Stimulated activated CD8-positive, alpha-beta memory T cell treated with anti-CD3 and anti-CD28 coated beads, Interleukin-15, amount 100 ng/mL, for 4 hours (primary cell): ENCODE measurements at places on chromosomes 4 and X.

- no peak for DNase-seq
Observed at GRCh38 chr4:1715002-1715758, 3.1 kb upstream of the SLBP start.

GRCh38 chr4:89379511-89380044 lies 72.0 kb upstream of the GPRIN3 start:
- no peak for DNase-seq

DNA sequence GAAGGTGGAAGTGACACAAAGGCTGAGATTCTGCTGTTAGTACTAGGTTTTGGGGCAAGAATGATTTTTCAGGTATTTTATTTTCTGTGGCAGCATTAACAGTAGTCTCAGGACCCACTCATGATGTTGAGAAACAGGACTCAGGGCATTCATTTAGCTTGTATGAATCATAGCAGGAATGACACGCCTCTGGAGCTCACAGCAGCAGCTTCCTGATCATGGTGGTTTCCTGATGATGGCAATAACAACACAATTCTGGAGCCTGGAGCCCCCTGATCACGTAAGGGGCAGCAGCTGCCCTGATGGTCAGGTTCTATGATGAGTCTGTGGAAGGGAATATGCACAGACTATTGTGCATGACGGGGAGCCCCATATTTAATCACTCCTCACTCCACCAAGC lies 47.0 kb downstream of the TASL start:
- DNase-seq, result no peak

GRCh38 chrX:2823795-2824386 lies 4.8 kb upstream of the GYG2 start:
- no peak for DNase-seq

GRCh38 chr4:60745800-60746571 lies 454.1 kb upstream of the ADGRL3 start:
- no peak for DNase-seq

DNA sequence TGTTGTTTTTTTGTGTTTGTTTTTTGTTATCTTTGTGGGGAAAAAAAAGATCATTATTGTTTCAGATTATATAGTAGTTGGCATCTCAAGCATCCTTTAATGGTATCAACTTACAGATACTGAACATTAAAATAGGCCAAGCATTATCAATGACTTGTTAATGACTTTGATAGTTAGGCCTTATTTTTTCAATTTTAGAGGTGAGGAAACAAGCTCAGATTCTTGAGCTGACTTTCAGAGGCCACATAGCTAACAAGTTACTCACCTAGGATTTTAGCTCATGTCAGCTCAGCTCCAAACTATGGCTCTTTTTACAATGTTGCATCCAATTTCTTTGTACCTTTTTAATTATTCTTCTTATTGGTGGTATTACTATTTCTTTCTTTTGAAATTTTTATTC lies 471 bp upstream of the PLAC8 start:
- DNase-seq, result no peak

GRCh38 chrX:28127662-28128061 lies 146.4 kb upstream of the DCAF8L1 start:
- no peak for DNase-seq

- DNase-seq, result no peak
Observed at GRCh38 chr4:147768113-147768512, 36.2 kb downstream of the ARHGAP10 start.

DNA sequence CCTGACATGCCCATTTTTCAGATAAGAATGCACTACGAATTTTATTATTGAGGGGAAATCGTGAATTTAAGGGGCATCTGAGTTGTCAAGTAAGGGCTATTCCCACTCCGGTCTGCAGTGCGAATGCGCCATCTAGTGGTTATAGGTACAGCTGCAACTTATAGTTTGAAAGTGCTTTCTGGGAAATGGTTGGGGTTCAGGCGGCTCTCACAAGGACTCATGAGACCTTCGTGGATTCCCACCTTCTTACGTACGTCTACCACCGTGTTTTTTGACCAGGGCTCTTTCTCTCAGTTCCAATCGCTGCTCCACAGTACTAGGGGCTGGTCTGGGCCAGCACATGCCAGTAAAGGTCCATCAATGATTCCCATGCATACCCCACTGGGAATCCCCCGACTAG lies 12.3 kb downstream of the MSL3 start:
- DNase-seq, result no peak

GRCh38 chr4:161342881-161343568 lies 820.8 kb downstream of the FSTL5 start:
- no peak for DNase-seq

DNA sequence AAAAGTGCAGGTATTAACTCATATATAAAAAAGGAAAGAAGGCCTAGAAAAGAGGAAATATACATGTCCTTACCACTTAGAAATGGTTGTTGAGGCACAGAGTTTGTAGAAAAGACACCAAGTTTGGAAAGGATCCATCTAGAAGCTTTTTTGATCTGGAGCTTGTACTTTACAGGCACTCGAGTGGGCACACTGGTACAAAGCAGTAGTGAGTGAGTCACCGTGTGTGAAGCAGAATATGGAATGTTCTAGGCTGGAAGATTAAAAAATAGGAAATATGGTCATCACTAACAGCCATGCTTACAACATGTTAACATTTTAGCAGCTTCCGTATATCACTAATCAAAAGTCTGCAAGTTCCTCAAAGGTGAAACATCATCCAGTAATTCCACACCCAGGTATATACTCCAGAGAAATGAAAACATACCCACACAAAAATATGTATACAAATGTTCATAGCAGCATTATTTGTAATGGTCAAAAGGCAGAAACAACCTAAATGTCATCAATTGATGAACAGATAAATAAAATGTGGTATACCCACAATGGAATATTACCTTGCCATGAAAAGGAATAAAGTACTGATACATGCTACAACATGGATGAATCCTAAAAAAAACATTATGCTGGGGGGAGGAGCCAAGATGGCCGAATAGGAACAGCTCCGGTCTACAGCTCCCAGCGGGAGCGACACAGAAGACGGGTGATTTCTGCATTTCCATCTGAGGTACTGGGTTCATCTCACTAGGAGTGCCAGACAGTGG lies 69.5 kb downstream of the FRYL start:
- DNase-seq, result no peak

DNA sequence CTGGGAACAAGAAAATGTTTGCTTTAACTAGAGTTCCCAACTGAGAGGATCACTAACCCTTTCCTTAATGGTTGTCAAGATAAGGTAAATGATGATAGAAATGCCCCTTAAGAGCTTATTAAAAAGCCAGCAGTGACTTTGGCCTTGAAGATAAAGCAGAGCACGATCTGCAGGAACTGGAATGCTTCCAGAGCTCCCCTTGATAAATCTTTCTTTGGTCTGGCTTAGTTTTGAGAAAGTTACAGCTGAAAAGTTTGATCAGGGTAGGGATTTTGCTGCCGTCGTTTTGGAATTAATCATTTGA lies 64.0 kb downstream of the PTTG2 start:
- no peak for DNase-seq

DNA sequence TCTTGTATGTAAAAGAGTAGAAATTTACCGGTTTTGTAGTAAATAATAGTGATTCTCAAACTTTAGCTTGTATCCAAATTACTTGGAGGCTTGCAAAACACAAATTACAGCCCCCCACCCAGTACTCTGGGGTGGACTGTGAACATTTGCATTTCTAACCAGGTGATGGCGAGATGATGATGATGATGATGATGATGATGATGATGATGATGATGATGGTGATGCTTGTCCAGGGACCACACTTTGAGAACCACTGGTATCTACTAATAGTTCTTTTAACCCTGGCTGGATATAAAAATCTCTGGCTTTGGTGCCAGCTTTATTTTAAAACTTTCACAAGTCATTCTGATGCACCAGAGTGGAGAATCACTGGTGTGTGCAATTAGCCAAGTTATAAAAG lies 96.3 kb downstream of the MRPL1 start:
- no peak for DNase-seq

GRCh38 chrX:68588602-68589371 lies 58.7 kb upstream of the STARD8 start:
- DNase-seq, result no peak

- DNase-seq, result no peak
Observed at GRCh38 chrX:20452487-20452886, 185.8 kb upstream of the RPS6KA3 start.

GRCh38 chrX:112137276-112137675 lies 54.7 kb upstream of the TRPC5 start:
- DNase-seq, result no peak

GRCh38 chrX:22575161-22575845 lies 302.6 kb downstream of the CBLL2 start:
- no peak for DNase-seq

DNA sequence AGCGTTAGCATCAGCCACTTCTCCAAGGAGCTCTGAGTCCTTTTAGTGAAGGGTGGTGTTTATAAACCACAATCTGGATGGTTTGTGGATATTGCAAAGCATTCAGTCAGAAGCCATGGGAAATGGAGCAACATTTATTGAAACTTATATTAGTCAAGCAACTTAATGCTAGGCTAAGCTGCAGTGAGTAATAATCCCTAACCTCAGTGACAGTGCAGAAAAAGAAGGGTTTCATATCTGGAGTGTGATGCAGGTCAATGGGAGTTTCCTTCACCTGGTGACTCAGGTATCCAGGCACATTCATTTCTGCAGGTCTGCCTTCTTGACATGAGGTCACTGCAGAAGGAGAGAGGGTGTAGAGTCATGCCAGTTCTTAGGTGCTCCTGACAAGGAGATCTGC lies 10.4 kb upstream of the DRD5 start:
- no peak for DNase-seq

DNA sequence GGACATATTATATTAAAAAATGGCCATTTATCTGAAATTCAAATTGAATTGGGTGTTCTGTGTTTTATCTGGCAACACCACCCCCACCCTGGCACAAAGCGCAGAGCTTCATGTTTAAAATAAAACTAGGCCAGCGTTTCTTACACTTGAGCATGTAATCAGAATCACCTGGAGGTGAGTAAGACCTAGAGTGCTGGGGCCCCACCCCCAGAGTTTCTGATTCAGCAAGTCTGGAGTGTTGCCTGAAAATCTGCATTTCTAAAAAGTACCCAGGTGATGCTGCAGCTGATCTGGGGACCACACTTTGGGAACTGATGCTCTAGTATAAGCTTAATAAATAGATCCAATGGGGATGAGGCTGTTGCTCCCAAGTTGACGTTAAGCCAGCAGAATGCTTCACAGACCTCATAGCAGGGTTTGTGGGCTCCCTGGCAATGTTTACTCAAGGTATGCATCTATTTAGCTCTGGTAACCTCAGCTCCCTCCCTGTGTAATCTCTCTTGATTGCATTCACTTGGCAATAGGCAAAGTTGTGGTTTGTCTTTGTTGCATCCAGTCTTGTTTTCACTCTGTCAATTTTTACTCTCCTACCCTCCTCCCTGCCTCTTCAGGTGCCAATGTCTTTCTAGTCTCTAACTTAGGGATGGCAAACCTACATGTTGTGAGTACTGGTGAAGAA lies 99.8 kb upstream of the TEX13D start:
- no peak for DNase-seq

DNA sequence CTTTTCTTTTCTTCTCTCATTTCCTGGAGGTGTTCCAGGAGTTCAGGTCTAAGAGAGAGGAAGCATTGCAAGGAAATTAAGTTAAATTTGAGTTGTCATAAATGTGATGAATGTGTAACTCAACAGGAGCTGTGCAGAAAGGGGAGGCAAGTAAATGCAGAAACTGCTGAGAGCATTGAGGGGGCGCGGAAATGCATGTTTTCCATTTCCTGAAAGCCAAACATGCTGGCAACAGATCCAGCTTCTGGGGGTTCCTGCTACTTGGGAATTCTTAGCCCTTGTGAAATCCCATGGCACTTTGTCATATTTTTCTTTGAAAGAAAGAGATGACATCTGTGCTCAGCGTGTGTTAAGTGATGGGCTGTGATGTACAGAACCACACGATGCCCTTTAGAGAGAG lies 33.8 kb upstream of the NAP1L5 start:
- no peak for DNase-seq

DNA sequence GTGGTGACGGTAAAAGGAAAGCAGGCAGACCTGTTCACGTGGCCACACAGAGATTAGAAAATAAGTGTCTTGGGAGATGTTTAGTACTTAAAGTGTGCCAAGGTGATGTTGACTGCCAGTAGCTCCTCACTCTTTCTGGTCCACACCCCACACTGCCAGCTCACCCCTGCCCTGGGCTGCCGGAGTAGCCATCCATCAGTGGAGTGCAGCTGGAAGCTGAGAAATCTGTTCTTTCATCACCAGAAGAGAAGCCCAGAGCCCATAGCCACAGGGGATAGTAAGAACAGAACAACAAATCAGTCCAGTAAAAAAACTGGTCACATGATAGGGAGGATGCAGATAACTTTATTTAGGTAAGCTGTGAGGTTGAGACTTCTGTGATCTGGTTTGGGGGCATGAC lies 64.1 kb downstream of the WWC2 start:
- no peak for DNase-seq

DNA sequence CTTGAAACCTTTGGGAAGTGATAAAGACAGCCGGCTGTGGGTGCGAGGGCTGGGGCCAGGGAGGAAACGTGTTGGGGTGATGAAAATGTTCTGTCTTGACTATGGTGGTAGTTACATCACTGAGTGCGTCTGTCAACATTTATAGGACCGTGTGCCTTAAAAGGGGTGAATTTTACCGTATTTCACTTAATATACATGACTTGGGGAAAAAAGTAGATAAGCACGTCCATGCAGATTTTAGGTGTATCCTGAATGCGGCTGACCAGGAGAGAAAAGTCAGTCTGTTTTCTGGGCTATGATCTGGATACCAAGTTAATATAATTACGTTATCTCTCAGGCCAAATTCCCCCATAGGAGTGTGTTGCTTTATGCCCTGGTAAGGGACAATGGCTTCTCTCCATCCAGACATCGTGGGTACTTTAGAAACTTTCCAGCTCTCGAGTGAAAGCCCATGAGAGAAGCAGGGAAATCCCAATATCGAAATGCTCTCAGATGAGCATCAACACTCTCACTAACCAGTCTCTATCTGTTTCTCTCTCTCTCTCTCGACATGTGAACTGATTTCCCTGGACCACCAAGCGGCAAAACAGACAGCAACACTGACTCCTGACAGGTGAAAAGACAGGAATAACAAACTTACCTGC lies 71.5 kb downstream of the IRF2 start:
- DNase-seq, result no peak

GRCh38 chr4:189507060-189507459 lies 433.6 kb upstream of the FRG1 start:
- no peak for DNase-seq

DNA sequence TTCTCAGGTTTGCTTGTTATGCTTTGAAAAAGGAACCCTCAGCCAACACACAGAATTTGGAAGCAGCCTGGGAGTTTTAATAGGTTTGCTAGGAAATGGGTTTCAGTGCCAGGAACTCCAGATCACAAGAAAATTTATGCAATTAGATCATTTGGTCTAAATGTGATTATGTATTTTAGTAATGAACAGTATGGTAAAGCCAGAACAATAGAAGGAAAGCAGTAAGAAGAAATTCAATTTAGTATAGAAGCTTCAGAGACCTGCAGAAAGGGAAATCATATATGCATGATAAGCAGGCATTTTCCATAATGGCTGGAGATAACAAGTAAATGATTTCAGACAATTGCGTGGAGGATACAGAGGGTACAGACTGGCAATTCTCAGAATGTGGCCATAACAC lies 184.7 kb downstream of the KCNIP4 start:
- no peak for DNase-seq

GRCh38 chrX:41909068-41909467 lies 14.3 kb downstream of the CASK start:
- no peak for DNase-seq
